NCI-H2081 treated with DMSO at 0.1 percent for 48 hours (cell line): ENCODE measurements at places on chromosomes 6 and 20.

DNA sequence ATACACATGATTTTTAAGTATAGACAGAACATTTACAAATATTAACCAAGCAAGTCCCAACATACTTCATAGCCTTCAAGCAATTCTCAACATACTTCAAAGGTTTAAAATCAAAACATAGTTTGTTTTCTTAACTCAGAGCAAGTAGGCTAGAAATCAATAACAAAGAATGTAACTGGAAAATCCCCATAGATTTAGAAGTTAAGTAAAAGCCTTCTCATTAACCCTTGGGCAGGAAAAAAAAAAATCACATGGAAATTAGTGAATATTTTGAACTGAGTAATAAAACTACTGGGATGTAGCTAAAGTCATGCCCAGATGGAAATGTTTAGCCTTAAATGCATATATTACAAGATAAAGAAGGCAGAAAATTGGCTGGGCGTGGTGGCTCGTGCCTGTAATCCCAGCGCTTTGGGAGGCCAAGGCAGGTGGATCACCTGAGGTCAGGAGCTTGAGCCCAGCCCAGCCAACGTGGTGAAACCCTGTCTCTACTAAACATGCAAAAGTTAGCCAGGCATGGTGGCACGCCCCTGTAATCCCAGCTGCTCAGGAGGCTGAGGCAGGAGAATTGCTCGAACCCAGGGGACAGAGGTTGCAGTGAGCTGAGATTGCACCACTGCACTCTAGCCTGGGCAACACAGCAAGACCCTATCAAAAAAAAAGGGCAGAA, 316.1 kb downstream of the TAF4 start:
- DNase-seq = no peak

- no peak for DNase-seq
Measured at GRCh38 chr20:36591854-36592641, 13.5 kb upstream of the RAB5IF start.

- no peak for DNase-seq
Measured at GRCh38 chr6:3911130-3911529, 62.0 kb downstream of the FAM50B start.

- no peak for DNase-seq
Measured at GRCh38 chr6:112821476-112821875, 474.3 kb downstream of the RFPL4B start.

- DNase-seq = no peak
Measured at GRCh38 chr6:163738304-163738703, 323.8 kb downstream of the QKI start.

DNA sequence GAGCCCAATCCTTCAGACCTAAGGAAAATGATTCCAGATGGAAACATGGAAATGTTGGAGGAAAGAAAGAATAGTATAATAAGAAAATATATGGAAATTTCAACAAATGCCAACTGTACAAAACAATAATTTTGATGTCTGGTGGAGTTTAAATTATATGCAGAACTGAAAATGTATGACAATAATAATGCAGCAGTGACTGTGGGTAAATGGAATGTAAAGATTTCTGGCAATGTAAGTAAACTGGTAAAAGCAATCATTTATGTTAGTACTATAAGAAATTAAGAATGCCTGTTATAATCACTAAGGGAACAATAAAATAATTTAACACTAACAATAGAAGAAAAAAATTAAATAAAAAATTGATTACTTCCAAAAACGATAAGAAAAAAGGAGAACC, 89.0 kb downstream of the EDN1 start:
- no peak for DNase-seq

DNA sequence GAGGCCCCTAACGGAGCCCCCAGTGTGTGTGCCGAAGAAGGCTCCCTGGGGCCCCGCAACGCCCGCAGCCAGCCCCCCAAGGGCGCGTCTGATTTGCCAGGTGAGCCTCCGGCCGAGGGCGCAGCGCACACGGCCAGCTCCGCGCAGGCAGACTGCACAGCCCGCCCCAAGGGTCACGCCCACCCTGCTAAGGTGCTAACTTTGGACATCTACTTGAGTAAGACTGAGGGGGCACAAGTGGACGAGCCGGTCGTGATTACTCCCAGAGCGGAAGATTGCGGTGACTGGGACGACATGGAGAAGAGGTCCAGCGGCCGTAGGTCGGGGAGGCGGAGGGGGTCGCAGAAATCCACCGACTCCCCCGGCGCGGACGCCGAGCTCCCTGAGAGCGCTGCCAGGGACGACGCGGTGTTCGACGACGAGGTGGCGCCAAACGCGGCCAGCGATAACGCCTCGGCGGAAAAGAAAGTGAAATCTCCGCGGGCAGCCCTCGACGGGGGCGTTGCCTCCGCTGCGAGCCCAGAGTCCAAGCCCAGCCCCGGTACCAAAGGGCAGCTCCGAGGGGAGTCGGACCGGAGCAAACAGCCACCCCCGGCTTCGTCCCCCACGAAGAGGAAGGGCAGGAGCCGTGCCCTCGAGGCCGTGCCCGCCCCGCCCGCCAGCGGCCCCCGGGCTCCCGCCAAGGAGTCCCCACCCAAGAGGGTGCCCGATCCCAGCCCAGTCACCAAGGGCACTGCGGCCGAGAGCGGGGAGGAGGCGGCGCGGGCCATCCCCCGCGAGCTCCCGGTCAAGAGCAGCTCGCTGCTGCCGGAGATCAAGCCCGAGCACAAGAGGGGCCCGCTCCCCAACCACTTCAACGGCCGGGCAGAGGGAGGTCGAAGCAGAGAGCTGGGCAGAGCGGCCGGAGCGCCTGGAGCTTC, 117.0 kb downstream of the RTN4IP1 start:
- no peak for DNase-seq

DNA sequence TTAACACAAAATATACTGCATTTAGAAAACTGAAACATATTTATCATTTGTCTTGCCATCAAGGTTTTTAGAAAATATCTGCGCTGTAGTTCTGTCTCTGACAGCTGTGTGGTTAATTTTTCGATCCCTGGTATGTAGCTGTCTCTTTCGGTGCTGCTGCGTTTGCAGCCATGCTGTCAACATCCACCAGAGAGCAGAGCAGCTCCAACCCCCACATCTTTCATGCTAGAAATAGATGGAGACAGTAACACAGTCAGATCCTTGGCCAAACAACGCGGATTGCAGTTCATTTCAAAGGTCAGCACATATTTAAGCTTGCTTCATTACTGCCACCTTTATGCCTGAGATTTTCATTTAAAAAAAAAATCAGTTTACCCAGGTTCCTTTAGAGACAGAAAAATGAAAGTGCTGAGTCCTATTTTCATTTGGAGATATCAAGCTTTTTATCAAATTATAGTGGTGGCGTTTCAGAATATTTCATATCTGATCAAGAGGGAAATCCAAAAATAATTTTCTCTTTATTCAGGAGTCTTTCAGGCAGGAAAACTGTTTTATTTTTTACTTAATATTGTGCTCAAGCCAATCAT, 157.7 kb upstream of the MMS22L start:
- DNase-seq = peak; percentile 57

- no peak for DNase-seq
Measured at GRCh38 chr6:30829639-30830255, 54.6 kb upstream of the DDR1 start.

GRCh38 chr6:132153221-132153898, 202.2 kb upstream of the CCN2 start:
- no peak for DNase-seq

GRCh38 chr6:109894181-109894580, 83.9 kb upstream of the GPR6 start:
- DNase-seq = no peak

DNA sequence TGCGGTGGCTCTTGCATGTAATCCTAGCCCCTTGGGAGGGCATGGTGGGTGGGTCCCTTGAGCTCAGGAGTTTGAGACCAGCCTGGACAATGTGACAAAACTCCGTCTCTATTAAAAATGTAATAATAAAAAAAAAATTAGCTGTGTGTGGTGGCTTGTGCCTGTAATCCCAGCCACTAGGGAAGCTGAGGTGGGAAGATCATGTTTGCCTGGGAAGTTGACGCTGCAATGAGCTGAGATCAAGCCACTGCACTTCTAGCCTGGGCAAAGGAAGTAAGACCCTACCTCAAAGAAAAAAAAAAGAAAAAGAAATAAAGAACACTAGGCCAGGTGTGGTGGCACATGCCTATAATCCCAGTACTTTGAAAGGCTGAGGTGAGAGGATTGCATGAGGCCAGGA, 4.5 kb upstream of the SAMHD1 start:
- no peak for DNase-seq

DNA sequence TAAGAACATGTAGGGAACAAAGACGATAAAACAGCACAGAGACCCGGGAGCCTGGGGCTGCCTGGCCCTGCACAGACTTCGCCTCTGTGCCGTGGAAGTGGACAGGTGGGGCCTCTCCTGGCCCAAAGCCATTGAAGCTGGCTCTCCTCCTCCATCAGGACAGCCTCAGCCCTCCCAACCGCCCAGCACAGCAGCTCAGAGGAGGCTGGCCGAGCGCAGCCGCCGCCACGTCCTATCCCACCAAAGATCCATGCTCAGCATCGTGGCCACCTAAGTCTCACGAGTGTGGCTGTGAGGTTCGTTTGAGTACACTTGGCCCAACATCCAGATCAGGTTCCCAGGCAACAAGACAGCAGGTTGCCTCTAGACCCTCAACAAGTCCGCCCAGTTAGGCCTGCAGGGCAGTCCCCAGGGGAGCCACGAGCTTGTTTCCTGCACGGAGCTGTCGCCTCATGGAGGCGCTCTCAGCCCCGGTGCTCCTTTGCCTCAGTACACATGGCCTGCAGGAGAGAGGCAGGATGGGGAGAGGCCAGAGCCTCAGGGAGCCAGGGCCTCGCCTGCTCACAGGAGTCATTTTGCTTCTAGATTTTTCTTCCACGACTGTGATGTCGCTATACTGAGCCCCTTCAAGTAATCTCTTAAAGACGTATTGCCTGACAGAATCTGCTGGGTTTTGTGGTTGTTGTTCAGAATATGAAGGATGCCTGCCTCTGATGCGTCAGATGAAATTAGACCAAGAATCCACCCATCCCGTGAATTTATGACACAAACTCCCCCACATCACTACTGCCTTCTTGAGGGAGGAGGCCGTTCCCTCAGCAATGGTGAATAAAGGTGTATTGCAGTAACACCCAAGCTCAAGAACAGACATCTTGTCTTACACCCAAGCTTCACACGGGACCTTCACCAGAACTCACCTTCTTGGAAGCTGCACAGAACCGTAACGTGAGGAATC, 102.7 kb downstream of the RNASET2 start:
- DNase-seq = no peak

DNA sequence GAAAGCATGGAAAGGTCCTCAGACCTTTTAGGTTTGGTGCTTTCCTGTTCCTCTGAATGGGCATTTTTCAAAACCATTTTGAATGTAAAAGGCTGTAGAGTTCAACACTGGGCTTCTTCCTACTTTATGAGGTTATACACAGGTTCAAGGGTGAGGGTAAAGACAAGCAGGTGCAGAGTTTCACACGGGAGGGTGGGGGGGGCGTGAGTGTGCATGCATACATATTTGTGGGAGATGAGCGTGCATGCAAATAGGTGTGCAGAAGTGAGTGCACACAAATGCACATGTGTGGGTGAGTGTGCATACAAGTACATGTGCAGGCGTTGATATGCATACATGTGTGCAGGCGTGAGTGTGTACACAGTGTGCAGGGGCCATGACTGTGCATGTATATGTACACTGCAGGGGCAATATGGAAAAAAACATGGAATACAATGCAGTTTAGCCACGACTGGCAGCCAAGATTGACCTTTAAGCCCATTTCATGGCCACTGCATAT, 183.1 kb downstream of the GMPR start:
- DNase-seq = no peak

DNA sequence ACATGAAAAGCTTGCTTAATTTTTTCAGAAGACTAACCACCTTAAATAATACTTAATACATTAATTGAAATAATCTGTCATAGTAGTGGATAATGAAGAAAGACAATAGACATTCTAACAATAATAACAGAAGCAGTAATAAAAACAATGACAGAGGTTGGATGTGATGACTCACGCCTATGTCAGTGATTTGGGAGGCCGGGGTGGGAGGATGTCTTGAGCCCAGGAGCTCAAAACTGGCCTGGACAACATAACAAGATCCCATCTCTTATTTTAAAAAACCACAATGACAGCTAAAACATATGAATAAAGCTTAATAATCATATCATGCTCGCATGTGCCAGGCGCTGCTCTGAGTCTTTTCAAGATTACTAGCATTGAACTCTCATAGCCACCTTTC, 105.5 kb downstream of the IPCEF1 start:
- no peak for DNase-seq
